ENCODE measurements at places on chromosomes 11 and 22.
A peak's percentile ranks its signal among the peaks of the same experiment; 100 is the strongest.

DNA sequence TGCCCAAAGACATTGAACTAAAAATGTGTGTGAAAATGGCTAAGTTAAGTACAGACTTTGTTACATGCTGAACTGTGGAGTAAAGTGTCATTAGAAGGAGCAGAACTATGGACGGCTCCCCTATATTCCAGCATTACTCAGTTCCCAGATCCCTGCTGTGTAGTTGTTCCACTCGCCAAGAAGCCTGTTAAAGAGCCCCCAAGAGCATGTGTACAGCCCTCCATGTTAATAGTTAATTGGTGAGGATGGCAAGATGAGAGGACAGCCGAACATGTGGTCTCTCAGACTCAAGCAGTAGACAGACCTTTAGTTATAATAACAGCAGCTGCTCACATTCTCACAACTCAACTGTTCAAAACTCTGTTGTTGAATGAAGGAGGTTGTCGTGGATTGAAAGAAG lies 127.4 kb downstream of the ELP4 start:
- peak; percentile 79 for DNase-seq

- no peak for DNase-seq
These were observed 22.7 kb upstream of the RASD2 start for GRCh38 chr22:35517769-35518530.

GRCh38 chr11:124717421-124717785 lies 22.3 kb upstream of the NRGN start:
- DNase-seq = no peak

DNA sequence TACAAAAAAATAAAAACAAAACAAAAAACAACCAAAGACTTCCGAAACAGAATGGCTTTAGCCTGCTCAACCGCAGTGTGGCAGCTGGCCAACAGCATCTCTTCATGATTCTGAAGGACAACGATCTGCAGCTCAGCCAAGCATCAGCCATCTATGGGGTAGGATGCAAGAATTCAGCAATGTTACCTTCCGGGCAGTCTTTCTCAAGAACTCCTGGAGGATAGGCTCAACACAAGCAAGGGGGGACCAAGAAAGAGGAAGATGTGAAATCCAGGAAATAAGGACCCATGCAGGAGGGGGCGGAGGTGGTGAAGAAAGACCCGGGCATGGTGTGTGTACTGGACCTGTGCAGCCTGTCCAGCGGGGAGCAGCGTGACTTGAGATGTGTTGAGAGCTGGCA lies 3.5 kb upstream of the TSPO start:
- no peak for DNase-seq

- DNase-seq = no peak
These were observed at the start of gene DENND6B for GRCh38 chr22:50326956-50327710. Gene DENND6B, minus strand, starts transcription at chr22:50327012. Its CDS starts 24 bp downstream, at chr22:50326988.

GRCh38 chr11:7546324-7546791 lies 32.6 kb downstream of the PPFIBP2 start:
- DNase-seq = no peak

DNA sequence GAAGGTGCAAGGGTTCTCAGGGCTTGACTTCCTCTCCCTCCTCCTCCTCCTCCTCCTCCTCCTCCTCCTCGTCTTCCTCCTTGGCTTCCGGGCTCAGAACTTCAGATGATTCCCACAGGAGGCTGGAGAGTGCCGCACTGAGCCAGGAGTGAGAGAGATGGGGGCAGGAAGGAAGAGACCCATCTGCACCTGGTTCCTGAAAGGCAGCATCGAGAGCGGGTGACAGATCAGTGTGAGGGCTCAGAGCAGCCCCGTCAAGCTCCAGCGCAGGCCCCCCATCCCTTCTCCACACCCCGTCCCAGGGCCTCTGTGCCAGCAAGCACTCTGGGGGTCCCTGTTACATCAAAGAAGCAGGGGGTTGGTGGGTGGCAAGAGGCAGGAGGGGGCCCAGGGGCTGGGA lies 51.5 kb downstream of the ELFN2 start:
- no peak for DNase-seq

- DNase-seq = no peak
These were observed 76.7 kb upstream of the WNT7B start for GRCh38 chr22:46053563-46054090.

DNA sequence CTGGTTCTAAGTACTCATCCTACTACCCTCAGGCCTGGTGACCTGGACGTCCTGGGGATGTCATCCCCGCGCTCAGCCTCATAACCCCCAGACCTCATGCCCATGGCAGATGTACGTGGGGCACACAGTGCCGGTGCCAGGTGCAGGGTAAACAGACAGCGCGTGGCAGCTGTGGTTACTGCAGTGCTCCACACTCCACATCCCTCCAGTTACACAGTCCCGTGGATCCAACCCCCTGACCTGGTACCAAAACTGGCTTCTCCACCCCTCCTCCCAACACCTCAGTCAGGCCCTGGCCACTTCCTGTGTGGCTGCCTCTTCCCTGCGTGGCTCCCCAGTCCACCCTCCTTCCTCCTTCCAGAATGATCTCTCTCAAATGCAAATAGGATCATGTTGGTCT lies 95.2 kb downstream of the DSCAML1 start:
- no peak for DNase-seq

GRCh38 chr11:65084598-65085375 lies 765 bp downstream of the ZFPL1 start:
- DNase-seq = no peak

DNA sequence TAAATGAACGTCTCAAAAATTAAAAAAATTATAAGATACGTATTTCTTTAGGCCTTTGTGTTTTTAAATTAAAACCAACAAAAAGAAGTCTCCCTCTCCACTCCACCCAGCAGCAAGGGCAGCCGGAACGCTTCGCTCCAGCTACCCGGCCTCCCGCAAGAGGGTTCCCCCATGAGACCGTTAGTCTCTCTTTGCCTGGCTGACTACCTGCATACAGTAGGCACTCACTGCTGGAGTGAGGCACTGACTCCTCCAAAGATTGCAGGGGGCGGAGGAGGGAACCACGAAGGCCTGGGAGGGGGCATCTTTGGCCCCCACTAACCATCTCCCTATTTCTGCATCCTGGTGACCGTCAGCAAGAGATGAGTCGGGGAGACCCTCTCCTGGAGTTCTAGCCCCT lies 10.1 kb downstream of the CBX6 start:
- DNase-seq = no peak

DNA sequence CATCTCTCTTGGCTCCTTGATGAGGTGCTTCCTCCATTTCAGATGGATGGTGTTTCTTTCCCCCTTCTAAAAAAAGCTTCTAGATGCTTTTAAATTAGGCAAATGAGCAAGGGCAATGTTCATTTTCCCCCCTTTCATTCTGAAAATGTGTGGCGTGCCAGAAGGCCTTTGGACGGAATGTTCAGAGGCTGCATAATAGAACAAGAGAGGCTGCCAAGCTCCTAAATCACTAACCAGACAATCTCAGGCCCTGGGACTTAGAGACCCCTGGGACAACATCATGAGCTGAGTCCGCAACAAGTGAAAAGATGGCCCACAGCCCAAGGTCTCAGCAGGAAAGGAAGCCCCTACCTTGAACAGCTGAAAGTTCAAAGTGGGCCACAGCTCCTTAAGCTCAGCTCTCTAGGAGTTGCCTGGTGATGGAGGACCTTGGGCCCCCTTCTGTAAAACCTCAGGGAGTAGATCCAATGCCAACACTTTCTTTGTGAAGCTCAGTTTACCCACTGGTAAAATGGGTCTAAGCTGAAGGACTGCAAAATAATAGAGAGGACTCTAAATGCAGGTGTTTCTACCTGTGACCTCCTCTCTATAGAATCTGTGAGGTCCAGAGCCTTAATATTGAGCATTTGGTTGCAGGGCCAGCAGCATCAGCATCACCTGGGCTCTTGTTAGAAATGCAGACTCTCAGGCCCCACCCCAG lies 144.0 kb downstream of the FBXO7 start:
- DNase-seq = no peak

DNA sequence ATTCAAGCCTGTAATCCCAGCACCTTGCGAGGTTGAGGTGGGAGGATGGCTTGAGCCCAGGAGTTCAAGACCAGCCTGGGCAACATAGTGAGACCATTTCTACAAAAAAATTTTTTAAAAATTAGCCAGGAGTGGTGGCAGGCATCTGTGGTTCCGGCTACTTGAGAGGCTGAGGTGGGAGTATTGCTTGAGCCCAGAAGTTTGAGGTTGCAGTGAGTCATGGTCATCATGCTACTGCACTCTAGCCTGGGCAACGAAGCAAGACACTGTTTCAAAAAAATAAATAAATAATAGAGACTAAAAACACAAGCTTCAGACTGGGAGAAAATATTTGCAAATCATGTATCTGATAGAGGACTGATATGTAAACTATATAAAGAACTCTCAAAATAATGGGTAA lies 33.2 kb downstream of the BTBD10 start:
- no peak for DNase-seq

- DNase-seq = no peak
These were observed 40.0 kb downstream of the TECTA start for GRCh38 chr11:121141066-121141465.

Measured in NCI-H1694 (cell line).